Activated naive CD4-positive, alpha-beta T cell treated with Interleukin-2 at 50 U/mL for 16 hours (primary cell): ENCODE measurements at places on chromosomes 2 and 18.

GRCh38 chr2:178404368-178404767 lies 46.6 kb downstream of the PRKRA start:
- DNase-seq: no peak

- no peak for DNase-seq
These were observed 12.9 kb downstream of the PREPL start for GRCh38 chr2:44348400-44348799.

DNA sequence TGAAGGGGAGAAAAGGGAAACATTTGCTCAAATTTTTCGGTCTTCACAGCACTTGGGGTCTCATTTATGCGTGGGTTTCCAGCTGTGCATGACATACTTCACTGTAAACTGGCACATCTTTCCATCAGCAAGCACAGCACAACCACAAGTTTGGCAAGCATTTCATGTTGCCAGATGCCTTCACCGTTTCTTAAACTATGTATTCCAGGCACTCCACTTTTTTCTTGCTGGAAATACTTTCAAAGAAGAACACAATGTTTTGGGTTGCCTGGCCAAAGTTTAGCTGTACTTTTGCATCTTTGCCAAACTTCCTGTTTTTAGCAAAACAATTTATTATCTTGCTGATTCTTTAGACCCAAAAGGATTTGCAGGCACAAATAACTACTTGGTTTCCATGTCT lies 194.6 kb upstream of the MEIS1 start:
- no peak for DNase-seq

- DNase-seq: no peak
These were observed 7.8 kb downstream of the SLC66A2 start for GRCh38 chr18:79943608-79944125.

GRCh38 chr2:169461143-169461542 lies 18.2 kb upstream of the BBS5 start:
- no peak for DNase-seq

- DNase-seq: no peak
These were observed 327.5 kb upstream of the HNRNPA3 start for GRCh38 chr2:176885001-176885643.

- DNase-seq: no peak
These were observed 153.9 kb upstream of the THSD7B start for GRCh38 chr2:136611451-136611850.

DNA sequence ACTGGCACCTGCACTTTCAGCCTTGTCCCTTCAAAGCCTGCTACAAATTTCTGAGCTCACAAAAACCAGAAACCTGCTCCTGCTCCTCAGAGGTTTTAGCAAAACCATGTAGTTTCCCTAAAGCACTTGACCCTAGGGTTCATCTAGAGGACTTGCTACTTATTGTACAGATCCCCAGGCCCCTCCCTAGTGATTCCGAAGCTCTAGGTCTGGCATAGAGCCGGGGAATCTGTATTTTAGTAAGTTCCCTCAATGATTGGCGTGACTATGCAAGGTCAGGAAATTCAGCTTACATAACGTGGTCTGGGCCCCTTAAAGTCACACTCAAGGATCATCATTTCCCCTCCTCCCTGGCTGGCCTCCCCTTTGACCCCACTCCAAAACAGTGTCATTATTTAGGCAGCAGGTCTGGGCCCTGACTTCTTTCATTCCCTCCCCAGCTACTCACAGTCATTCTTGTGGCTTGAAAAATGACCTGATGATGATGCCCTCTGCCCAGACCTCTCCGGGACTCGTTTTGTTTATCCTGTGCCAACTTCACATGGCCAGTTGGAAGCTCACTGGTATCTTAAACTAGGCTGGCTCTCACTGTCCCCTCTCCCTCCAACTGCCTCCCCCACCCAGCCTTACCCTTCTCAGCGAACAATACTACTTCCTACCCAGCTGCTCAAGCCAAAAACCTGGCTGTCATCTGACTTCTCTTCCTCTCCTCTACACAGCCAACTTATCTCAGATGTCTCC lies 36.0 kb downstream of the WDFY1 start:
- DNase-seq: no peak

GRCh38 chr2:164954186-164954585 lies 1.1 kb downstream of the SLC38A11 start:
- DNase-seq: no peak

DNA sequence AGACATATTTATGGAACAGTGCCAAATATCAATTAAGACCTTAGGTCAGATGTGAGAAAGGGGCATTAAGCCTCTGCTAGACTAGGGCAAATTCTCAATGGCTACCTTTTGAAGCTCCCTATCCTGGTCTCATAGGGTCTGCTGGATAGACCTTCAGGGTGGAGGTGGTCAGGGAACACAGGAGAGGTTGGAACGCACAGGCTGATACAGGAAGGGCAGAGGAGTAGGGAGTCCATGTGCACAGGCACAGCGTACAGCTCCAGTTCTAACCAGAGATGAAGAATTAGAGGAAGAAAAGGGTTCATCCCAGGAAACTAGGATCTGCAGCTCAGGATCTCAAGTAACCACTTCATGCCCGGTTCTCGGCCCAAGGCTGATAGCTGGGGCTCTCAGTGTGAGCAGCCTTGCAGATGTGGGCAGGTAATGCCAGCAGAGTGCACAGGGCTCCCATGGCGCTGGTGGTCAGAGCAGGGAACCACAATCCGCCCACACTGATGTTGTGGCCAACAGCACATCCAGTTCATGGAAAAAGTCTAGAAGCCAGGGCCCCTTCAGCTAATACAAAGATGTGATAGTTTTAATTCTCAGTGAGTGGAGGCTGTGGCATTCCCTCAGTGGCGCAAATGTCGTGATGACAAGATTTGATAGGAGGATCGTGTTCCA lies 3.4 kb upstream of the EVA1A start:
- no peak for DNase-seq

DNA sequence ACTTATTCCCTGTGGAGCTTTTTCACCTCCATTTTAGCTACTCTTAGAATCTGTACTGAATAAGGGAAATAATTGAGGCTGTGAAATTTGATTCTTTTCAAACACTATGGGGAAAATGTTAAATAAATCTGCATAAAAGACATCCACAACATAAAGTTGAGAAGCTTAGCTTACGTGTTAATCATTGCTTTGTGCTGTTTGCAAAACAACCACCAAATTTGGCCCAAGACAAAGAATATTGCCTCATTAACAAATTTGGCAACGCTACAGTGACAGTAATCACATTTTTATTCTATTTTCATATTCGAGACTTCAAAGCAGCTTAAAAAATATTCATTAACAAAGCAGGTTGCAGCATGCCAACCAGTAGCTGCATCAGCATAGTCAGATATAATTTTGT lies 437.6 kb downstream of the DPP10 start:
- DNase-seq: no peak
